Right renal cortex interstitium (tissue), 3 donors: ENCODE measurements at places on chromosomes 6 and 20. TPM values are rescaled to one million over a fixed set of nuclear protein-coding genes. Genes with fewer than 3 reads are reported as not detected.

TFAP2D gene
- polyA plus RNA-seq = not detected

- no peak for DNase-seq
Measured at GRCh38 chr6:46507426-46507825, 16.2 kb upstream of the RCAN2 start.

TBP gene
- 20.0 TPM for polyA plus RNA-seq

MAFB gene
- 128 TPM for polyA plus RNA-seq

C6orf58 gene
- 0.82 TPM for polyA plus RNA-seq

STMND1 gene
- 0.25 TPM for polyA plus RNA-seq

DNA sequence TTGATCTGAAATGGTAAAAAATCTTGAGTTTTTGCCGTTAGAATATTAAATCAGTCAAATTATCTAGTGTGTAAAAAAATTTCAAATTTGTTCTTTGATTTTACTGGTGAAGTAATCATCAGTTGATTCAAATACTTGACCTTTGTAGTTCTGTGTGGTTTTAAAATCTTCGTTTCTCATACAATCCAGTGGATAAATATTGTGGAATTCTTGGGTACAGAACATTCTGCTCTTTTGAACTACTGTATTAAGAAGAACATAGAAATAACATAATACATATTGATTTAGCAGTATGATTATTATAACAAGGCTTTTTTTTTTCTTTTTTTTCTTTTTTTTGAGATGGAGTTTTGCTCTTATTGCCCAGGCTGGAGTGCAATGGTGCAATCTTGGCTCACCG is 491.8 kb downstream of the CD109 start:
- DNase-seq = no peak

GRCh38 chr6:68642977-68643376 is 7.9 kb downstream of the ADGRB3 start:
- DNase-seq = no peak

- DNase-seq = no peak
Measured at GRCh38 chr6:142011156-142011555, 121.6 kb upstream of the GJE1 start.

MYLK4 gene
- polyA plus RNA-seq = 0.96 TPM

FAM229B gene
- polyA plus RNA-seq = 45.4 TPM

DNA sequence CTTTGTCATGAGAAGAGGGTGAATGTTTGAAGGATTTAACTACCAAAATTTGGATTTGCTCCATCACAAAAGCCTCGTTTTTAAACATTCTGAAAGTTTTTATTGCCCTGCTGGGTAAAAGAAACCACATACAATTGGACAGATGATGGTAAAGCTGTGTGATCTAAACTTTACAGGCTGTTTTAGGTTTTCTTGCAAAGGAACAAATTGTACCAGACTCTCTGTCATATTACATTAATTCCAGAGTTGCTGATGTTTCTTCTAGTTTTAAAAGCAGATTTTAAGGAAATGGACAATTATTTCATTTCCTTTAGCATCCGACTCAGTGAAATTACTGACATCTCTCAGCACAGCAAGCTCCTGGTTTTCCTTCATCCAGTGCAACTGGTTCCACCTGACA is 53.2 kb downstream of the CRYBG1 start:
- no peak for DNase-seq

- DNase-seq = no peak
Measured at GRCh38 chr20:38842026-38842425, 36.5 kb downstream of the PPP1R16B start.

DNA sequence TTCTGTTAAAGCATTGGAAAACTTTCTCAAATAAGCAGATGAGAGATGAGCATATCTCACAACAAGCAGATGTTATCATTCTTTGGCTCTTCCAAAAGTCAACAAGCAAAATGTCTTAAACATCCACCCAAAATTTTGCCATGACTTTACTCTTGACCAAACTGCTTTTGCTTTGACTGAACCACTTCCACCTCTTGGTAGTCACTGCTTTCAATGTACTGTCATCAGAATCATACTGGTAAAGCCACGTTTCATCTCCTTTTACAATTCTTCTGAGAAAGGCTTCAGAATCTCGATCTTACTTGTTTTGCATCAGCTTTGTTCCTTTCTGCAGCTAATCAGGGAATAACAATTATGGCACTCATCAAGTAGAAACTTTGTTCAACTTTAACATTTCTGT is 498.5 kb upstream of the GJE1 start:
- no peak for DNase-seq

GRCh38 chr20:52992632-52993031 is 20.5 kb downstream of the TSHZ2 start:
- DNase-seq = no peak

ABCC10 gene
- 17.5 TPM for polyA plus RNA-seq

BRPF3 gene
- 42.9 TPM for polyA plus RNA-seq

GRCh38 chr6:138509371-138509770 is 10.1 kb upstream of the NHSL1 start:
- DNase-seq = no peak

DNA sequence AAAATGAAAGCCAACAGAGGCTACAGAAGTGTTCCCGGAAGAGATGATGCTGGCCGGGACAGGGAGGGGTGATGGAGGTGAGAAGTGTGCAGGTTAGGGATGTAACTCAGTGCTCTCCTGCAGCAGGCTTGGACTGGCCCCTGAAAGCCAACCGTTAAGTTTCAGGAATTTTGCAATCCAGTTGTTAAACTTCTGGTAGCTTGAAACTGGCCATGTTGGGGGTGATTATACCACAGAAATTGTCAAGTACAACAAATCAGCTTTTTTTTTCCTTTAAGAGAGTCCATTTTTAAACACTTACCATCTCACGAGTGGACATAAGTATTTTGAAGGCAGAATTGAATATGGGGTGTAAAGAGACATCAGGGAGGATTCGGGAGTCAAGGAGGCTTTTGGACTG is 8.8 kb upstream of the SIRPB1 start:
- DNase-seq = no peak

- DNase-seq = no peak
Measured at GRCh38 chr20:48007351-48007750, 222.1 kb upstream of the SULF2 start.

- no peak for DNase-seq
Measured at GRCh38 chr20:41534170-41534569, 84.0 kb downstream of the CHD6 start.

DUSP15 gene
- polyA plus RNA-seq = 15.3 TPM

PRR18 gene
- 0.25 TPM for polyA plus RNA-seq

DNA sequence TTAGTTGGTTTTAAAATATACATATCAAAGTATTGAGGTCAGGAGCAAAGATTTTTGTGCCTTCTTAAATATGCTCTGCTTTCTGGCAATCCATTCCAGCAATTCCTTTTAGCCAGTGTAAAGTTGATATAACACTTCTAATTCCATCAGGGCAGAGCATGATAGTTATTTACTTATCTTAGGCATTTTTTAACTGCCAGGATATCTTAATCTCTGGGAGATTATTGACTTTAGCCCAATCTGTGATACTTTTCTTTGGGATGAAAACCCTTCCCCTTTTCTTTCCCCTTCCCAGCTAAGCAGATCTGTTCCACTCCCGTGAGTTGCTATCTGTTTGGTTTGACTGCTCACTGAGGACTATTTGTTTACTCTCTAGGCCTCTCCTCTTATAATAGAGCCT is 168.7 kb upstream of the RSPO3 start:
- DNase-seq = no peak

MCUR1 gene
- 62.1 TPM for polyA plus RNA-seq

- DNase-seq = no peak
Measured at GRCh38 chr6:83597511-83597910, 85.2 kb downstream of the PRSS35 start.

- DNase-seq = no peak
Measured at GRCh38 chr6:91298543-91299145, 711.8 kb upstream of the MAP3K7 start.

- DNase-seq = no peak
Measured at GRCh38 chr20:22914291-22914690, 120.8 kb upstream of the SSTR4 start.

DNA sequence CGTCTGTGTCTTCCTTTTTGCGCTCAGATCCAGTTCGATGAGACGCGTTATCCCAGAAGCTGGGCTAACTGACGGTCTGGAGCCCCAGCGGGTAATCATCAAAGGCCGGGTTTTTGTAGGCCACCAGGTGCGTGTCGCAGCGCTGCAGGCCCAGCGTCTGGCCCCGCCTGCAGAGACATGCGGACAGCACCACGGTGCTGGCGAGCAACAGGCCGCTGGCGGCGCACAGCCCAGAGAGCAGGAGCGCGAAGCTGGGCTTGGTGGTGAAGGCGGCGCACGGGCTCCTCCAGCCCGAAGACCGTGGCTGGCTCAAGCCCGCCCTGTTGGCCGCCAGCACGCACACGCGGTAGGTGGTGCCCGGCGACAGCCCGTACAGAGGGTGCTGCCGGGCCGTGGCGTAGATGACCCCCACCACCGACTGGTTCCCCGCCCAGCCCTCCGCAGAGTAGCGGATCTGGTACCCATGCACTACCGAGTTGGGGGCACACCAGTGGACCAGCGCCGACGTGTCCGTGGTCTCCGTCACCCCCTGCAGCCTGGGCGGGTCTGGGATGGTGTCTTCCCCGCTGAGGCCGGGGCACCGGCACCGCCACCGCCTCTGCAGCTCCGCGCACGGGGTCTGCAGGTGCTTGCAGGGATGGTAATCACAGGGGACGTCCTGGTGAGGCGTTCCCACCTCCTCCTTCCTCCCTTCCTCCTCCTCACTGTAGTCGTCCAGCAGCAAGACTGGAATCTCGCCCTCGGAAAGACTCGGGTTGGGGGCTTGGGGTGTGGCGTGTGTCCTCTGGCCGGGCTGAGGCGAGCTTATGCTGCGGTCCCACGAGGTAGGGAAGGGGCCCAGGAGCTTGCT is 12.7 kb downstream of the LRRN4 start:
- no peak for DNase-seq

DNA sequence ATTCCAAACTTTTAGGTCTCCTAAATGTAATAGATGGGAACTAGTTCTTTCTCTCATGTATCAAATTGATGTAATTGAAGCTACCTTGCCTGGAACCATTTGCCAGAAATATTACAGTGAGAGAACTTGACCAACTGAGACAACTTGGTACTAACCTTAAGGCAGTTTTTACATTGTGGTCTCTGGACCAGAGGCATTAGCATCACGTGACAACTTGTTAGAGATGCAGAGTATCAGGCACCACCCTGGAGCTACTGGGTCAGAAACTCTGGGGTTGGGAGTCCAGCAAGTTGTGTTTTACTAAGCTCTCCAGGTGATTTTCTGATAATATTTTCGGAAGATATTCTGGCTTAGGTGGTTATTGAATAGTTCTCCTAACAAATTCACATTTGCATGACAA is 982.1 kb upstream of the SLC35B3 start:
- no peak for DNase-seq

- DNase-seq = no peak
Measured at GRCh38 chr6:21590346-21590745, 3.2 kb upstream of the SOX4 start.

DNA sequence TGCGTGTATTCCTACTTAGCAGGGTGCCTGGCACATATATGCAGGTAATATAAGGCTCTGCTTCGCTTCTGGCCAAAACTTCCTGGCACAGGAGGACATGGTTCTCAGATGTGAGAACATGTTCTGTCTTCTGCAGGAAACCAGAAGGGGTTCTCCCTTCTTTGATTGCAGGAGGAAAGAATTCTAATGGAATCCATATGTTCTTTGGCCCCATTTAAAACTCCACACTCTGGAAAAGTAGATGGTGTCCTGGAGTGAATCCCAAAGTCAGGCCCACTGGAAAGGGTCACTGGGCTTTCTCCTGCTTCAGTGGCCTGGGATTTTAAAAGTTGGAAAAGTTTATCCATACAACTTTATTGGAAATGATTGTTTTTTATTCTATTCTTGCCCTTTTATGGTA is 16.4 kb upstream of the CYP24A1 start:
- no peak for DNase-seq

- no peak for DNase-seq
Measured at GRCh38 chr6:119249319-119249718, 100.2 kb downstream of the MAN1A1 start.

- no peak for DNase-seq
Measured at GRCh38 chr6:4169028-4169789, 33.8 kb upstream of the ECI2 start.

- DNase-seq = no peak
Measured at GRCh38 chr20:38985603-38986170, 23.5 kb downstream of the DHX35 start.

GINM1 gene
- polyA plus RNA-seq = 104 TPM

CDH26 gene
- 0.75 TPM for polyA plus RNA-seq

FRS3 gene
- 4.2 TPM for polyA plus RNA-seq

DNA sequence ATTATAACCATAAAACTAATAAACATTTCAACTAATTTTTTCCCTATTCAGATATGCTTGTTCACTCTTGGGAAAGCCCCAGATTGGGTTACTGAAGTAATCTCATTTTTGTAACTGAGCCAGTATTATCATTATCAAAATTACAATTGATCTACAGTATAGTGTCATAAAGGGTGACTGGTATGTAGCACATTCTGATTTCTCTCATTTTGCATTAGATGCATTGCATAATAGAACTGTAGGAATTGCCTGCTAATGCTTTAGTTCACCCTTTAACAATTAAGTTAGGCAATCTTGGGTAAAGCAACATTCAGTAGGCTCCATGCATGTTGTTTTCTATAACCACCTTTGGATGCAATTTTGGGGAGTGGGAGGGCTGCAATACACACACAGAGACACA is 150.8 kb upstream of the FLRT3 start:
- DNase-seq = no peak

MRS2 gene
- polyA plus RNA-seq = 38.4 TPM

DNA sequence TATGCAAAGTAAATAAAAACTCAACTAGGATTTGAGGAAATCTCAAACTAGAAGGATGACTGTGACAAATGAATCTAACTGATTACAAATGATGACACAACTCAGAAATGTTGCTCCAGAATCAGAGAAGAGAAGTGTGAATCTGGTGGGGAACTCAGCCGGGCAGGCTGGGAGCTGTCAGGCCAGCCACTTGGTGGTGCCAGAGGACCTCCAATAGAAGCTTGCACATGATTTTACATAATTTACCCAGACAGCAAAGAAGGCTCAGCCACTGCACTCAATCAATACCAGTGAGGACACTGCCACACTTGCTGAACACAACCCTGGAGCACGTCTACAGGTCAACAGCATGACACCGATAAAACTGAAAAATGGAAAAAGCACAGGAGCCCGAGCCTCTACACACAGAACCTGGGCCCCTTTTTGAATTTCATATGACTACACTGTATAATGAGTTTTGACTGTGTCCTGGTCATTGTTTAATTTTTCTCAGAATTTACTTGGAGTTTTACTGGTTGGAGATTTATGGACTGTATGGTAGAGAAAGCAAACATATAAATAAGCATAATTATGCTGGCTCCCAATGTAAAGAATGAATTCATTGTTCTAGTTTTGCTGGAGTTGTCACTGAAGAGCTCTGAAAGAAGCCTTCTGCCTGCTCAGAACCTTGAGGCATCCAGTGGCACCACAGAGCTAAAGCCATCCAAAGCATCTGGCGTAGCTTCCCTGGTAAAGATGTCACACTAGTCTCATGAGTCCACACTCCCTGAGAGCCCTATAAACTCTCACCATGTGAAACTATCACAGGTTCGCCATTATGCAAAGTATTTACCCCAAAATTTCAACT is 296.5 kb downstream of the THBS2 start:
- DNase-seq = no peak
